ENCODE measurements at places on chromosomes 7 and 10.

DNA sequence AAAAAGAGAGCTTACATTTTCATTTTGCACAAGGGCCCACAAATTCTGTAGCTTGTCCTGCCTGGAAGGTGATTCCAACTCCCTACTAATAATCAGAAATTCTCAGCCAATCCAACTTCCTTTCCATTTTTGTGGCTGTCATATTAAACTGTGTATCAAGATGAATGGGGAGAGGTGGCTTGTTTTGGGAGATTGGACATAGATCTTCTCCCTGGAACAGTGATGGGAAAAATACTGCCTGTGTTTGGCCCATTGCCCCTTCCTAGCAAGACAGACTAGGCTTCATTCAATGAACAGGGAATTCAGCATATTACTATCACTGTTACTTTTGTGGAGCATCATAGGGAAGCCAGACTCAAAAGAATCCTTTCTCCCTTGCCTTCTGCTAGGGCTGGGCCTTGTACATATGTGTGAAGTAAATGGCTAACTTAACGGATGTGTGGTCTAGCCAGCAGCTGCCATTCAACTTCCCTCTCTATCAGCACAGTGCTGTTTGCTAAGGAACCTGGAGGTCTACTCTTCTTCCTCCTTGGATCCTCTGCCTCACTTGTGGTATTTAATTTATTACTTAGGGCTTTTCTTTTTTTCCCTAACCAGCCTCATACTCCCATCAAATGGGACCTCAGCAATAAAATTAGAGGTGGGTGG is 326.0 kb downstream of the BICC1 start:
- no peak for DNase-seq

DNA sequence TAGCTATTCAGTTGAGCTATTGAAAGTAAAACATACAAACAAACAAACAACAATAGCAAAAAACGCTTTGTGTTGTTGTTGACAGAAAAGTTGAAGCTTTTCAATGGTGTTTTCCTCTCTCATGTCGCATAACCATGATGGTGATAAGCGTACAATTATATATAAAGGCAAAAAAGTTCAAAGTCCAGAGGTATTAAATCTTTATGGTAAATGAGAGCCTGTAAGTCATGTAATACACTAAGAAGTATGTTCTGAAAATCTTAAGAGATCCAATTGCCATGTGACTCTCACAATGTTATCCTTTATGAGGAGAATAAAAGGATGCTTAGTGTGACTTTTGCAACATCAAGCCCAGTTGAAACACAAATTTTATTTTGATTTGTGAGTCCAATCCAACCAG is 93.9 kb downstream of the PPP1R9A start:
- no peak for DNase-seq

- DNase-seq = no peak
Observed at GRCh38 chr7:69749994-69750393, 151.7 kb downstream of the AUTS2 start.

DNA sequence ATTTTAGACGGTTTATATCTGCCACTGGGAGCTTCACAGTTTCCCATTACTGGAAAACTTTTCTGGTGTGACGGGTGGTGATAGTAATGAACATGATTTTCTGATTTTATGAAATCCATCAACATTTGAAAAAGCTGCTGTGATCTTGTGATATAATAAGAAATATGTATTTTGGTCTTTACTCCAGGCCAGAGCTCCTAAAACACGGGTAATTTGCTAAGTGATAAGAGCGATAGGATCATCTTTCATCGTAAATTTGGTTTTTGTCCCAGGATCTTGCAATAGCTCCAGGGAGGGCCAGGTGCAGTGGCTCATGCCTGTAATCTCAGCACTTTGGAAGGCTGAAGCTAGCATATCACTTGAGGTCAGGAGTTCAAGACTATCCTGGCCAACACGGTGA is 10.8 kb upstream of the RNF216 start:
- DNase-seq = no peak

GRCh38 chr10:119161680-119162451 is 3.6 kb downstream of the SFXN4 start:
- no peak for DNase-seq

- no peak for DNase-seq
Observed at GRCh38 chr10:79352035-79352877, 5.0 kb downstream of the PPIF start.

DNA sequence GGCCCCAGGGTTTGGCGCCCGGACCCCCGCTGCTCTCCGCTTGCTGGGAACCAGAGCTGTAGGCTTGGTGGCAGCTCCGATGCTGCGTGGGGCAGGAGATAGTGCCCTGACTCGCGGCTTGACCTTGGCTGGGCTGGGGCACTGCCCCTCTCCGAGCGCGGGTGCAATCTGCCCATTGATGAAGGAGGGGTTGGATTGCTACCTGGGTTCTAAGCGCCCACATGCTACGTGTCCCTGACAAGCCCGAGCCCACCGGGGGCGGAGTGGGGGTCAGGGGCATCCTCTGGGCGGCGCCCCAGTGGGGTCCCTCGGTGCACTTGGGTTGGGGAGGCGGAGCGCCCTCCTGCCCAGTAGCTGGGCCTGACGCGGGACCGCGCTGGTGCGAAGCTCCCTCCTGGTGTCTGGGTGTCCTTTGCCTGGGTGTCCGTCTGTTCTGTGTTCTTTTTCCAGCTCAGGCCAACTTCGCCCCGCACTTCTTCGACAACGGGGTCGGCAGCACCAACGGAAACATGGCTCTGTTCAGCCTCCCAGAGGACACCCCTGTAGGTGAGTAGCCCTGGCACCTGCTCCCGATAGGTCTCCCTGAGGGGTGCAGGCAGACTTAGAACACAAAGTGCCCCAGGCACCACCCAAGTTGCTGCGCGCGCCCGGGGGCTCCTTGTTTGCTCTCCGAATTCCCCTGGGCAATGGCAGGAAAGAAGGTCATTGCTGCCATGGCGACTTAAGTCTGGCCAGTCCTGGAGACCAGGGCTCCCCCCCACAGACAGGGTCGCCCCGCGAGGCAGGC is 900 bp downstream of the CDHR1 start:
- DNase-seq = no peak

GRCh38 chr7:140229101-140229525 is 52.3 kb upstream of the KDM7A start:
- DNase-seq = no peak

- peak; percentile 62 for DNase-seq
Observed at GRCh38 chr7:100965723-100966541, 3.4 kb upstream of the MUC12 start.

- DNase-seq = peak; percentile 4
Observed at GRCh38 chr10:123995461-123996131, 97.8 kb downstream of the CHST15 start.

DNA sequence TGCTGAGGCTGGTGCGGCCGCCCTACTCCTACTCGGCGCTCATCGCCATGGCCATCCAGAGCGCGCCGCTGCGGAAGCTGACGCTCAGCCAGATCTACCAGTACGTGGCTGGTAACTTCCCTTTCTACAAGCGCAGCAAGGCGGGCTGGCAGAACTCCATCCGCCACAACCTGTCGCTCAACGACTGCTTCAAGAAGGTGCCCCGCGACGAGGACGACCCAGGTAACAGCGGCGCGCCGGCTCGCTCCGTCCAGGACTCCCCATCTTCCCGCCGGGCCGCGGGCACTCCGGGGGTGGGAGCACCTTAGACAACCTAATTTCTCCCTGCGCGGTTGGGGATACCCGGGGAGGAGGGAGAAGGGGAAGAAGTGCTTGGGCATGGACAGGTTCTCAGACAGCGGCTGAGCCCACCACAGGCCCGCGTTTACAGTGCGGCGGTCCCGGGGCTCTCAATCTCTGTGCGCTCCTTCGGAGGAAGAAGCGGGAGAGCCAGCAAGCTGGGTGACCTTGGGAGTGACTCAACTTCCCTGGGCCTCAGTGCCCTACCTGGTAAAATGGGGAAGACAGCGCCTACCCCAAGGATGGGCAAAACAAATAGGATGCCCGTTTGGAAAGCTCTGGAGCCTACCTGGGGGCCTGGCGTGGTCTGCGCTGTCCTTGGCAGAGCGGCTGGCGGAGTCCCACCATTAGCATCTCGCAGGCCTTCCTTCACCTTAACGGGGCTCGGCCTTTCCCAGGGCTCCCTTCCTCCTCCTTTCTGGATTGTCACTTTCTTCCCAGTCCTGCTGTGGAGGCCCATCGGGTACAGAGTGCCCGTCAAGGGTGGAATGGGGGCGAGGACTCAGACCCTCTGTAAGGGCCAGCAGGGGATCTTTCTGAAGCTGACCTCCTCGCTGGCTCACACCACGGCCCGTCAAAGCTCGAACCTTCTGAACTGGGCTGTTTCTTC is 852 bp downstream of the FOXI2 start:
- no peak for DNase-seq

- no peak for DNase-seq
Observed at GRCh38 chr10:73850863-73851461, 23.4 kb downstream of the CAMK2G start.

DNA sequence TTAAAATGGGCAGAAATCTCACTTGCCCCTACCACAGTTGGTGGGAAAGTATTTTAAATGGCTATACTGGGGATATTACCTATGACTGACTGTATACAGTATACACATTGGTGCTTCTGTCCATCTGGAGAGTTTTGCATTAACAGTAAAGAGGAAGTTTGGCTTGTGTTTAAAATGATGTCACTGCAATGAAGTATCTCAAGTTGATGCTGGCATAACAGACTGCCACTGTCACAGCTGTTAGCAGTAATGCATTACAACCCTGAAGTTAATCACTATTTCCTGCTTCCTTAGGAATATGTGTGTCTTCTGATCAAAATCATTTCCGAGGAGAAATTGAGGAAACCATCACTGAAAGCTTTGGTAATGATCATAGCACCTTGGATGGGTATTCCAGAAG is 1.9 kb downstream of the DKK1 start:
- DNase-seq = no peak

GRCh38 chr7:147207988-147208387 is 1091.4 kb downstream of the CNTNAP2 start:
- DNase-seq = no peak

DNA sequence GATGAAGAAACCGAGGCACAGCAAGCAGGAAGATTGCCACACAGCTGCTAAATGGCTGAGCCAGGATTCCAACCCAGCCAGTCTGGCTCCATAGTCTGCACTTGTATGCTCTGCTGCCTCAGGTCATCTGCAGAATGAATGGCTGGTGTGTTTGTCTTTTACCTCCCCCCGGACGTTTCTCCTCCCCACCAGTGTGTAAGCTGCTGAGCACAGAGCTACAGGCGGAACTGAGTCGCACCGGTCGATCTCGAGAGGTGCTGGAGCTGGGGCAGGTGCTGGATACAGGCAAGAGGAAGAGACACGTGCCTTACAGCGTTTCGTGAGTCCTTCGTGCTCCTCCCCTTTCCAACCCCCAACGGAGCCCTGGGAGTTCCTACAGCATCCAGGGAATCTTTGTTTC is 2.6 kb downstream of the CNPY4 start:
- no peak for DNase-seq

- no peak for DNase-seq
Observed at GRCh38 chr7:137968890-137969289, 33.0 kb downstream of the CREB3L2 start.

DNA sequence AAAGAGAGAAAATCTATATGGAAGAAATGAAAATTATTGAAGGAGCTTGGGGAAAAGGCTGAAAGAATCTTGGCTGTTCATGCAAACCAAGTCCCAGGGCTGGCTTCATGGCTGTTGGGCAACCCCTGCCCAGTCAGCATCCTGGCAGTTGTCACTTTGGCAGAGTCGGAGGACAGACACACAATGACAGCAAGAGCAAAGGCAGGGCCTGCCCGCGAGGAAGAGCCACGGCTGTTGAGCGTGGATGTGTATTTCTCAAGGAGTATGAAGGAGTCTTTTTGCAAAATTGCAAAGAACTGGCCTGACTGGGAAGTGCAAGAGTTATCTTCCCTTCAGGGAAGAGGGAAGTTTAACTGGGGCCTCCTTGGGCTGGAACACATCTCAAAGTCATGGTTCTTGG is 11.7 kb downstream of the PTPRE start:
- DNase-seq = no peak

GRCh38 chr10:110843031-110843430 is 28.7 kb upstream of the PDCD4 start:
- no peak for DNase-seq

- no peak for DNase-seq
Observed at GRCh38 chr7:93894966-93895640, 4.5 kb upstream of the TFPI2 start.

DNA sequence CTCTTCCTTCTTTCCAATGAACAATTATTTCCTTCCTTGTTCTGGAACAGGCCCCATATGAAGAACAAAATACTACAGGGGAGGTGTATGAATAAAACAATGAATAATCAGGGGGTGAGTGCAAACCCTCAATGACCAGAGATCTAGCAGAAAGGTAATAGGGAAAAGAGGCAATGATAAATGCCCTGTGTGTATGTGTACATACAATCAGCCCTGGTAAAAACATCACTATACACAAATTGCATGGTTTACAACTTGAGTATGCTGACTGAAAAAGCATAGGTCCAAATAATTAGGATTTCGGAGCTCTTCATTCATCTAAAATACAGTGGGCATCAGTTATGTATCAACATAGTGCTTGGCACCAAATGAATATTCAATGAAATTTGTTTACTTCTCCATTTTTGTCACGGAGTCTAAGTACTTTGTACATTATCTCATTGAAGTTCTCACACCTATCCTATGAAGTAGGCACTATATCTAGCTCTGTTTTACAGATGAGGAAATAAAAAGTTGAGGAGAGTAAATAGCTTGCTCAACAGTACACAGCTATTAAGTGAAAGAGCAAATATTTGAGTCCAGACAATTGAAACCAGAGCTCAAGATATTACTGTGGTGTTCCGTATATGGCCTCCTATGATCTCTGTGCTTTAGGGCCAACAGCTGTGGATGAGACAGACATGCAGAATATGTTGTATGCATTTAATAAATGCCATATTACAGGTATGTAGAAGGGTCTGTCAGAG is 1065.4 kb downstream of the SORCS3 start:
- DNase-seq = no peak

GRCh38 chr7:69659983-69660382 is 61.7 kb downstream of the AUTS2 start:
- DNase-seq = no peak

GRCh38 chr7:27374958-27375841 is 132.6 kb downstream of the EVX1 start:
- no peak for DNase-seq

GRCh38 chr10:102450124-102450373 is 1.3 kb downstream of the C10orf95 start:
- DNase-seq = no peak

- DNase-seq = no peak
Observed at GRCh38 chr10:110083884-110084283, 76.1 kb downstream of the ADD3 start.

- DNase-seq = no peak
Observed at GRCh38 chr10:4353964-4354363, 472.0 kb upstream of the AKR1E2 start.

- DNase-seq = no peak
Observed at GRCh38 chr10:103986360-103986759, 19.4 kb downstream of the SLK start.

DNA sequence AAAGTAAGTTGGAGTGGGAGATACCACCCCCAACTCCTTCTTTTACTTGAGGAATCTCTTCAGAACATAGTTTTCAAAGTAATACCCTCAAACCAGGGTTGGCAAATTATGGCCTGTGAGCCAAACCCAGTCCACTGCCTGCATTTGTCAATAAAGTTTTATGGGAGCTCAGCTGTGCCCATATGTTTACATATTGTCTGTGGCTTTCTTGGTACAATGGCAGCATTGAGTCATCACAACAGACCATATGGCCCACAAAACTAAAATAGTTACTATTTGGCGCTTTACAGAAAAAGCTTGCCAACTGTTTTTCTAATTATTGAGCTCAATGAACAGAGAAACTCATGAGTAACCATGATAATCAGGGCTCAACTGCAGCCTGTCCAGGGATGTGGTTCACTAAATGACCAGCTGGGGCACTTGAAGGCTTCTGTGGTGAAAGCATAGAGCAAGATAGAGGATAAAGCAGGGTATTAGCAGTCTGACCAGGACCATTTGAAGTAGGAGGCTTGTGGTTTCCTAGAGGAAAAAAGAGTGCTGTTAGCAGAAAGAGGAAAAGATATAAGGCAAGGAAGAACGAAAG is 196.0 kb upstream of the GRB10 start:
- no peak for DNase-seq
